ENCODE measurements at places on chromosomes 4 and X.

DNA sequence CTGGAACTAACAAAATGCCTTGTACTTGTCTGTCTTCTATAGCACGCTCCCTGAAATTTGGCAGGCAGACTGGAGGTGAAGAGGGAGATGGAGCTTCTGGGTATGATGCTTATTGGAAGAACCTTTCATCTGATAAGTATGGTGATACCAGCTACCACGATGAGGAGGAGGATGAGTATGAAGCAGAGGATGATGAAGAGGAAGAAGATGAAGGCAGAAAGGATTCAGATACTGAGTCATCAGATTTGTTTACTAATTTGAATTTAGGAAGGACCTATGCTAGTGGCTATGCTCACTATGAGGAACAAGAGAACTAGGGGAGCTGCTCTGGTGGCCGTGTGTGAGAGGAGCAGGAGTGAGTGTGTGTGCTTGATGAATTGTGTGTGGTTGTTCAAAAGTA lies 13.0 kb downstream of the ZNF330 start:
- no peak for DNase-seq

- no peak for DNase-seq
These were observed 38.2 kb upstream of the DCTD start for GRCh38 chr4:182955411-182955810.

DNA sequence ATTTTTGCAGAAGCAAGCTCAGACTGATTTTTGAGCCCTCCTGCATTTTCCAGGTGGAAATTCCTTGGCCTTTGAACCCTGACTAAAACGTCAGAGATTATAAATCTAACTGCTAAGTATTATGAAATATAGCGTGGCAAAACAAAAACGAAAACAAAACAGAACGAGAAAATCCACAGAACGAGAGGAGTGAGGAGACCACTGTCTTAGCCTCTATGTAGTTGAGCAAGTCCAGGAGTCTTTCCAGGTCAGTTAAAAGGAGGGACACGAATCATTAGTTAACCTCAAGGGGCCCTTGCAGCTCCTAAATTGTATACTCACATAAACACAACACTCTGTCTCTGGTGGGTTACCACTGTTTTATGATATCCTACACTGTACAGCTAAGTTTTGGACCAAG lies 80.2 kb downstream of the SYNPO2 start:
- DNase-seq = no peak

DNA sequence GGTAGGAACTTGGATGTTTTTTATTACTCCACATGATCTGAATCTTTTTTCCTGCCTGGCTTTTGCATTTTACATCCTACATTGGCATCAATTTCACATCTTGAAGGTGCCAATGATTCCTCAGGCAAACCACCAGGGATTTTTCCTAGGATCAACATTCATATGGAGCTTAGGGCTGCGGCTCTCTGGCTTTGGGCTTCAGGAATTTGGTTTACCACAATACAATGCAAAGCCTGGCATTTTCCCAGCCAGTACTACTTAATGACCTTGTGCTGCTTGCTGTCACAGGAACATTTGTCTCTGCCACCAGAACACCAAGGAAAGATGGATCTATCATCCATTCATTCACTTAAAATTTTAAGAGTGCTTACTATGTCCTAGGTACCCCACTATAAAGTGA lies 180.7 kb downstream of the PDGFC start:
- no peak for DNase-seq

- DNase-seq = no peak
These were observed 47.9 kb upstream of the RGN start for GRCh38 chrX:47030339-47030738.
